DMS53 (cell line): ENCODE measurements at places on chromosomes 1 and 21.

GRCh38 chr1:236064674-236065508 lies at the start of gene NID1:
TSS of gene NID1 (minus strand) at chr1:236065090. CDS start at chr1:236065079, 11 bp downstream.
- DNase-seq = peak; percentile 85

- DNase-seq = no peak
These were observed 82.0 kb downstream of the IFI44 start for GRCh38 chr1:78731674-78732073.

GRCh38 chr1:12654004-12654567 lies 10.2 kb downstream of the AADACL4 start:
- DNase-seq = peak; percentile 38

GRCh38 chr1:38541223-38541622 lies 318.3 kb downstream of the RRAGC start:
- DNase-seq = no peak

DNA sequence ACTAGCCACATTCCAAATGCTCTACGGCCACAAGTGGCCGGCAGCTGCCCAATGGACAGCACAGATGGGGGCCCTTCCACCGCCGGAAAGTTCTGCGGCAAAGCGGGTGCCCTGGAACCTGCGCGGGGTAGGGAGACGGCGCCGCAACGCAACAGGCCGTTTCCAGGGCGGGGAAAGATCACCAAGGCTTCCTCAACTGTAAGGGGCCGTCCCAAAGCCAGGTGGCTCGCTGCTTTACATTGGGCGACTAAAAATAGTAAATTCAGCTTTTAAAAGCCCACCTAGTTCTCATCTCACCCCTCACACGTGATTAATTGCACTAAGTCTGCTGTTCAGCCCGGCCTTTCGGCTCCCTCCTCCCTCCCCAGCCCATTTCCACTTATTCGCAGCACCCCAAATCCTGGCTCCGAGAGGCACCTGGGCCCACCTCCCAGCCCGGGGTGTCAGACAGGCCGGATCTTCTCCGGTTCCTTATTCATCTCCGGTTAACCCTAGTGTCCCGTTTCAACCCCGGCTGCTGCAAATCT lies 643 bp downstream of the CFAP298 start:
- DNase-seq = peak; percentile 55

- DNase-seq = no peak
These were observed 20.0 kb upstream of the GPX7 start for GRCh38 chr1:52582116-52582696.

DNA sequence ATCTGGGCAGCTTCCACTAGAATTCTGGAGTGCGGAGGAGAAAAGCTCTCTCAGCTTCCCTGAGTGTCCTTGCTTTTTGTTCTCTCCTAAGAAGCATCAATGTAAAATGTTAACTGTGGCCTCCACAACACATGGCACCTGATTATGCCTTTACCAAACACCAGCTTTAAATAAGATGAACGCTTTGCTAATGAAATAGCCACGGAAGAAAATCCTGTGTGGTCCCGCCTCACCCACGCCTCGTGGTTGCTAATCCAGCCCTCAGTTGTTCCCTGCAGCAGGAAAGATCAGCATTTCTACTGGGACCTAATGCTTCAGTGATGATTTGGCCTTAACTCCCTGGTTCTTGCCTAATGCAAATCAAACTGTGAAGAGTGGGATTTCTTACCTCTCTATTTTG lies 1.8 kb upstream of the ERG start:
- no peak for DNase-seq

DNA sequence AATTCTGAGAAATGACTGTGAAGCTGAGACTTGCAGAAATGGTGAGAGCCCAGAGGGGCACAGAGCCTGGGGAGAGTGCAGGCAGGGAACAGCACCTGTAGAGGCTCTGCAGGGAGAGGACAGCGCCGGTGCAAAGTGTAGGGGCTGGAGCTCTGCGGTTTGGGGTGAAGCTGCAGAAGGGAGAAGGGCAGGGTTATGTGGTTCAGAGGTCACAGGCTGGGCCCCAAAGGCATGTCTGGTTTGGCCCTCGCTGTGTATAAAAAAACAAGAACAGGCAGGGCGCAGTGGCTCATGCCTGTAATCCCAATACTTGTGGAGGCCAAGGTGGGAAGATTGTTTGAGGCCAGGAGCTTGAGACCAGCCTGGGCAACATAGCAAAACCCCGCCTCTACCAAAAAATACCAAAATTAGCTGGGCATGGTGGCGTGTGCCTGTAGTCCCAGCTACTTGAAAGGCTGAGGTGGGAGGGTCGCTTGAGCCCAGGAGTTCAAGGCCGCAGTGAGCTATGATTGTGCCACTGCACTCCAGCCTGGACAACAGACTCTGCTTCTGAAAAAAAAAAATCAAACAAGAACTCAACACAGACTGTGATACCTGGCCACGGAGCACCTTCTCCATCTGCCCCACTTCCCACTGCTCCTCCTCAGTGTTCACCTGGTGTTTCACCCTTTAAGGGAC lies 29.1 kb downstream of the SERINC2 start:
- no peak for DNase-seq

DNA sequence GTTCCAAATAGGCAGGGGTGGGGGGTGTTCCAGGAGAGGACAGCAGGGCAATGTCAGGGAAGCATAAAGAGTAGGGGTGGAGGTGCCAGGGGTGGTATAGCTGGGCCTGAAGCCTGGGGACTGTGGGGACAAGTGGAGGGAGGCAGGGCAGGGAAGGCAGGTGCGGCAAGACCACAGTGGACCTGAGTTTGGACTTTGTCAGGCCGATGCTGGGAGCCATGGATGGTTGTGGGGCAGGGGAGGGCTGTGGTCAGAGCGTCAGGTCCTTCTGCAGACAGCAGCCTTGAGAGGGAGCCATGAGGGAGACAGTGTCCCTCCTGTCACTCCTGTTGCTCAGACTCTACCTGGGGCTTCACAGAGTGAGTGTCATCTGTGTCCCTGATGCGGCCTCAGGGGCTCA lies 320.3 kb downstream of the PTPRU start:
- DNase-seq = no peak

- DNase-seq = peak; percentile 20
These were observed 125.2 kb downstream of the ZNF648 start for GRCh38 chr1:181936269-181936668.

- peak; percentile 62 for DNase-seq
These were observed 1.5 kb upstream of the ARHGEF11 start for GRCh38 chr1:157047062-157047410.

DNA sequence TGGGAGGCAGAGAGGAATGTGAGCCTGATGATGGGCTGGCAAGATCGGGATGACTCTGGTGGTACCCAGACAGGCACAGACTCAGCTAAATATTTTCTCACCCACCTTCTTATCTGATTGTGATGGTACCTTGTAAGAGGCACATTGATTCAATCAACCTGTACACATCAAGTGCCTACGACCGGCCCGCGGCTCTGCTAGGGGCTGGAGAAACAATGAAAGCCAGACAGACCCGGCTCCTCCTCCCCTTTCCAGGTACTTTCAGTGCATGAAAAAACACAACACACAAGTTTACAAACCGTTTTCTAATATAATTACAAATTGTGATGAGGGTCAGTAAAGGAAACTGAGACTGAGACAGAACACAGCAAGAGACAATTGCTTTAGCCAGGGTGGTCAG lies 115.0 kb downstream of the LACTBL1 start:
- DNase-seq = no peak

DNA sequence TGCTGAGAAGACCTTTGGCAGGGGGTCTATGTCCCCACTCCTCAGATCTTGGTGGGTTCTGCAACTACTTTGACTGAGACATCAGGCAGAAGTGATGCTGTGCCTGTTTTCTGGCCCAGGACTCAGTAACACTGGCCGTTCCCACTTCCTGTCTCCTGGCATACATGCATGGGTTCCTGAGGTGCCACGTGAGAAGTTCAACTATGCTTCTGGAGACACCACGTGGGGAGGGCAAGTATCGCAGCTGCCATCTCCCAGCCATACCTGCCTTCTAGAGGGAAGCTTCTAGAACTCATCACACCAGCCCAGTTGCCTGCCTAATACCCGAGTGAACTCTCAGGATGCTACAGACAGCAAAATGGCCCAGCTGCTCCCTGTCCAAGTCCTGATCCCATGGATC lies 65.8 kb downstream of the TRABD2B start:
- peak; percentile 97 for DNase-seq

- no peak for DNase-seq
These were observed 45.5 kb downstream of the ATP5PF start for GRCh38 chr21:25689226-25689625.

DNA sequence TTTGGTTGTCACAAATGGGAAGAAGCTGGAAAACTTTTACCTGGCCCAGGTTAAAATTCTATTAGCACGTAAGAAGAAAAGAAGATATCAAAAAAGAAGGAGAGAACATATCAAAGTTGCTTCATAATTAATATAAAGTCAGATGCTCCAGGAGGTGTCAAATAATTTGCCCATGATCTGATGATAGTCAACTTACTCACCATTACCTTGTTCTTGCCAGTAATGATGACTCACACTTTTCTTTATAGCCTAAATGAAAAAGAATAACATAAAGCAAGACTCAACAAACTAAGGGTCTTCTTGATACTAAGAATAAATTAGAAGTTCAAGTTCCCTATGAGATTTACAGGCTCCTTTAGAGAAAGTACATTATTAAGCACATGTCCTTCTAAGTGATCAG lies 580.4 kb downstream of the TTLL7 start:
- DNase-seq = no peak

GRCh38 chr1:33358795-33359503 lies 38.1 kb upstream of the A3GALT2 start:
- no peak for DNase-seq

DNA sequence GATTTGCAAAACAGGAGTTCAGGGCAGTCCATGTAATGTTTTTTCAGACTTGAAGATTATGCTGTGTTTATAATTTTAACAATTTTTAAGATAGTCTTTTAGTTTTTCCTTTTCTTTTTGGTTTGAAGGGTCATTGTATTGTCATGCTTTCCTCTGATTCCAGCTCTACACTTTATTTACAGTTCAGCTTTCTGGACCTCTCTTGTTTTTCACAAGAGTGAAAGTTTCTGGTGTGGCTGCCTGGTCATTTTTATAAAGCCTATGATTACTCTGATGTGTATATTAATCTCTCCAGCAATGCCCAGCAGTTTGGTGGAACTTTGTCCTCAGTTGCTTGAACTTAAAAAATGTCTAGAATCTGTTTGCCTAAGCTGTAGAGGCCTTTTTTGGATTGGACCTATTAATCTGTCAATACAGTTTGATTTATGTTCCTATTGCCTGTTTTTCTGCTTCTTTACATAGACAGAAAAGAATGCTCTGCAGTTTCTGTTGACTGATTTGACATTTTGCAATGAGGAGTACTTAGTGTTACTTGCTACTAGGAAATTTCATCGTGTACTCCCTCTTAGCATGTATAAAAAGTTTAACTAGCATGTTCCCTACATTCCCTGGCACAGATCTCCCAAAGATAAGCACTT lies 52.2 kb downstream of the XCL2 start:
- DNase-seq = no peak

DNA sequence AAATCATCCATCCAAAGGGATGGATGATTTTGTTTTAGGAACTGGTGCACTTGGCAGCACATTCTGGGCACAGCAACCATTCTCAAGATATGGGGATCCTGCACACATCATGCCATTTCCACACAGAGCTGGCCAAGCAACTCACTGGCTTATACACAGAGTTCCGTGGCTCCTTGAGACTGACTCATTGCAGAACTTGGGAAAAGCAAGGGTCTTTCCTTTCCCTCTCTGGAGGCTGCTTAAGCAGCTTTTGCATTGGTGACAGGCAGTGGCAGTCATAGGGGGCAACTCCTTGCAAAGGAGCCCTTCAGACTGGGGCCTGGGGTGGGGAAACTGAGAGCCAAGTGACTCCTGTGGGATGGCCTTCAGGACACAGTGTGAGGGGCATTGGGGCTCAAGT lies 1.9 kb upstream of the MAD2L2 start:
- no peak for DNase-seq

- no peak for DNase-seq
These were observed 108.9 kb downstream of the IFI44 start for GRCh38 chr1:78758506-78758905.

DNA sequence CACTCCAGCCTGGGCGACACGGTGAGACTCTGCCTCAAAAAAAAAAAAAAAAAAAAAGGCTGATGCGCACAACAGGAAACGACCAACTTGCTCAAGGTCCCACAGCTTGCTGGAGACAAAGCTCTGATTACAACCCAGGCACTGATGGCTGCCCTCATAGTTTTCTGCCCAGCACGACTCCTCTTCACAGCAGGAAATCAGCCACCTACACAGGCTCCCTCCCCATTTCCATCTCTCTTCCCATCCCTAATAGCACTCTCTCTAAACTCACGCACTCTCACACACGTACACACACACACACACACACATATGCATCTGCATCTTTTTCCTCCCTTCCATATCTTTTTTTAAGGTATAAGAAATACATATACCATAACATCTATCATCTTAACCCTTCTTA lies 153.5 kb upstream of the SOD1 start:
- DNase-seq = no peak

GRCh38 chr1:155968670-155969069 lies 9.7 kb downstream of the ARHGEF2 start:
- no peak for DNase-seq

DNA sequence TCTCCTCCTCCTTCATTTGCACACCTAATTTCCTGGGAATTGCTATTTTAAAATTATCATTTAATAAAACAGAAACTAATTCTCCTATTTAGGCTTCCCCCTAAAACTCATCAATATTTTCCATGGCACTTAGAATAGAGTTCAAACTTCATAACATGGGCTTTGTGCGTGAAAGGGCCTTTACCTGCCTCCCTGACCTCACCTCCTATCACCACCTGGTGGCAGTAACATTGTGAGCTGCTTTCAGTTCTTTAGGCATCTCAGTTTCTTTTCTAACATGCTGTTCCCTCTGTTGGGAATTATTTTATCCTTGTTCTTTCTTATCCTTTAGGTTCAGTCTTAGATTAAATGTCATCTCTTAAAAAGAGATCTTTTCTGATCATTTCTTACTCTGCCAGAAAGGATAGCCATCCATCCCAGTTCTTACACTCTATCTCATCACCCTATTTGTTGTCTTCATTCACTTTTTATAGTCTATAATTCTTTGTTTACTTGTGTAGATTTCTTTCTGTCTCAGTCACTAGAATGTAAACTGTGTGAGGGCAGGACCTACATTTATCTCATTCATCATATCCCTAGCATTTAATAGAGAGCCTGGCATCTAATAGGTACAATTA lies 133.8 kb upstream of the KIAA1614 start:
- peak; percentile 75 for DNase-seq

GRCh38 chr1:183721041-183721440 lies 67.9 kb upstream of the APOBEC4 start:
- no peak for DNase-seq

DNA sequence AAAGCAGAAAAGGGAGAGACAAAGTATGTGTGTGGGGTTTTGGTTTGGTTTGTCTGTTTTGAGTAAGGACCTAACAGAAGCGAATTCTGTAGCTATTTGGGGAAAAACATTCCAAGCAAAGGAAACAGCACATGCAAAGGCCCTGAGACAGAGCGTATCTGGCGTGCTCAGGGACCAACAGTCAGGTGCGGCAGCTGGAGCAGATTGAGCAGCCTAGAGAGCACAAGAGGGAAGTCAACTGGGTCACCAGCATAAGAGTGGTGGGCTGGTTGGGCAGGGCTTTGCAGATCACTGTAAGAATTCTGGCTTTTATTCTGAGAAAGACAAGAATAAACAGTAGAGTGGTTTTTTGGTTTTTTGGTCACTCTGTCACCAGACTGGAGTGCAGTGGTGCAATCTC lies 11.8 kb downstream of the TGFBR3 start:
- no peak for DNase-seq
